ENCODE measurements at places on chromosomes 2 and 18. TPM values are rescaled to one million over a fixed set of nuclear protein-coding genes. Genes with fewer than 3 reads are reported as not detected.

Gene SAG
- polyA plus RNA-seq: 0.25 TPM

Gene CYP27A1
- 30.8 TPM for polyA plus RNA-seq

Gene LYG2
- 0.34 TPM for polyA plus RNA-seq

Gene GTF3C2
- 62.6 TPM for polyA plus RNA-seq

Gene CRYGB
- polyA plus RNA-seq: not detected

DNA sequence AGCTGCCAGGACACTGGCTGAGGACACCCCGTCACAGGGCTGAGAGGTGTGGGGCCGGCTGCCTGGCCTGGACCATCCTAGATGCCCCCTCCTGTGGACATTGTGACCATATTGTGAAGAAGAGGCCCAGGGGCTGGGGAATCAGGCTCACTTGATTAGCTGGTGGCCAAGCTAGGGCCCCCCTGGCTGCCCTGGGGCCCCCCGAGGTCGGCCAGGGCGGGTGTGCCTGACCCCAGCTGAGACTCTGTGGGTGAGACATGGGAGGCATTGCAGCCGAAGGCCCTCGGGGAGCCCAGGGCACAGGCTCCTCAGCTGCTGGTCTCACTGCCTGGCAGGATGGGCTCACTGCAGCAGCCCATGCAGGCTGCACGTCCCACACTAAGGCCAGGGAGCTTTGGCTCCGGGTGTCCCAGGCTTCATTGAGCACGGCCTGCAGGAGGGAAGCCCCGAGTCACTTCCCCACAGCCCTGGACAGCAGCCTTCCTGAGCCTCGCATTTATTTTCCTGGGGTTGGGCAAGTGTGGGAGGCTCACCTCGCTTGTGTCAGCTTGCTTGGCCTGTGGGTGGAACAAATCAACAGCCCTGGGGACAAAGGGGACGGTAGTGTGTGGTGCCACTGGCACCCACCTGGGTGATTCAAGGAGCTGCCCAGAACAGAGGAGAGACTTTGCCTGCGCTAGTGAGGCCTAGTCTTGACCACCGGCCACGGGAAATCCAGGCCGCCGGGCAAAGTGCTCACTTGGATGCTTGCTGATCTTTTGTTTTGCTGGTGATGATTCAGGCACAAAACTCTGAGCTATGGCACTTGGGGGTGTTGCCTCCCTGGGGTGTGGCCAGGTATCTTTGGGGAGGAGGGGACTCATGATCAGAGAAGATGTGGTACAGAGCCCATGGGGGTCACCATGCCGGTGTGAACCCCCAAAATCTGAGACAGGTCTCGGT lies 1.3 kb downstream of the GAL3ST2 start:
- no peak for DNase-seq

GRCh38 chr2:13056259-13056843 lies 339.6 kb downstream of the TRIB2 start:
- peak; percentile 5 for DNase-seq

GRCh38 chr2:43427032-43427424 lies 168.8 kb downstream of the THADA start:
- no peak for DNase-seq

- DNase-seq: peak; percentile 9
Measured at GRCh38 chr2:16553226-16553625, 112.4 kb downstream of the CYRIA start.

DNA sequence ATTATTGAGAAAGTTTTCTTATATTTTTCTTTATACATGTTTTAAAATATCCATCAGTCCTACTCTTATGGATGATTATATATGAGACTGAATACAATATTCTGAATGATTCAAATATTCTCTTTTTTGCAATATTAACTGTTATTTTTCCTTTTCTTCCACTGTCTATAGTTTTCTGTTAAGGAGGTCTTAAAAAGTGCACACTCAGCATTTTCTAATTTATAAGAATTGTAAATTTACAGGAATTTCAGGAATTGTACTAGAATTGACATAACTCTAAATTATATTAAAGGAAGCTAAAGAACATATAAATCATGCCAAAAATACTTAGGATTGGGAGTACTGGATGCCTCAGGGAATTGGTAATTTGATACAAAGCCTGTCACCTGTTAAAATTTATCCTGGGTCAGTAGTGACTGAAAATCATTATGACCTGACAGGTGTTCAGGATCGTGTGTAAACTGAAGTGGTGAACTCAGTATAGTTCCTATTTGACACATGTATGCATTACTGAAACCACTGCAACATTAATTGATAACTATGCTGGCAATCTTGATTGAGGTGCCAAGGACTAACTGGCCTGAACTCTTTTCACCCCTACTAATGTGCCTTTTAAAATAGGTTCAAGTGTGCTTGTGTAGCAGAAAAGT lies 30.4 kb downstream of the MSTN start:
- no peak for DNase-seq

DNA sequence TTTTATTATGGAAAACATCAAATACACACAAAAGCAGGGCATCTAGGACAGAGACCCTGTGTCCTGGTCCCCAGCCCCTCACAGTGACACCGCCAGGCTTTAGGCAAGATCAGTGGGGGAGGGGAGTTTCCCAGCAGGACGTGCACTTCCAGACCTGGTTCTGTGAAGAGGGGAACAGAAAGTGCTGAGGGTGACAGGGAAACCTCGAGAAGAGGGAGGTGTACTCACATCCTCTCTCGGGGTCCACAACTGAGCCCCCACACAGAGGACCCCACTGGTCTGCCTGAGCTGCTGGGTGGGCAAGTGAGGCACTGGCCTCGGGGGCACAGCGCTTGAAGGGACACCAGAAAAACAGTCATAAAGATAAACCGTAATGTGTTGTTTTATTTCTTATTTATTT lies 4.4 kb upstream of the GPR35 start:
- DNase-seq: no peak

DNA sequence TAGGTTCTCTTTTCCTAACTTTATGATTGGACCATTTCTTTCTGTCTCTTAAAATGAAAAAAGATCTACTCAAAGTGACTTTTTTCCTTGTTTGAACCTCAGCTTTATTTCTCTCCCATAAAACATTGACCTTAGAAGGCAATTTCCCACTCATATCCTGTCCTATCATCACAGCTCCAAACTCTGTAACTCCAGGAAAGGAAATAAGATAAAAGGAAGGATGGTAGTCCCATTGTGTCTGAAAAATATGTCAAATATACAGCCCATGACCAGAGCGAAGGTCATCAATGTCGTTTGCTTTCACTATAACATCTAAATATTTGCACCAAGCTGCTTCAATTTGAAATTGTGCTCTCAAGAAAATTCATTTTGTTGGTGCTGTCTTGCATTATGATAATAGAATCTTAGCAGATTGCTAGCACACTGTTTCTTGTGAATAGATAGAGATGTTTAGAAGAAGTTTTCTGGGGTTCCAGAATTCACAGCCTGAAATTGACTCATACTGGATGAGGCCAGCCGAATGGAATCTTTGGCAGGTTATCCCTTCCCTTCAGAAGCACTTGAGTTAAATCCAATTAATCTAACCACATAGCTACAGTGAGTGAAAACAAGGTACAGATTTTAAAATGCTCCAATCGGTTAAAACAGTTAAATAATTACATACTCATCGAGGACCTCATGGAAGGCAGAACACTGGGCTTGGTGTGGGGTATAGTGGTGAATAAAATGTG lies 95.1 kb downstream of the CRIM1 start:
- no peak for DNase-seq

DNA sequence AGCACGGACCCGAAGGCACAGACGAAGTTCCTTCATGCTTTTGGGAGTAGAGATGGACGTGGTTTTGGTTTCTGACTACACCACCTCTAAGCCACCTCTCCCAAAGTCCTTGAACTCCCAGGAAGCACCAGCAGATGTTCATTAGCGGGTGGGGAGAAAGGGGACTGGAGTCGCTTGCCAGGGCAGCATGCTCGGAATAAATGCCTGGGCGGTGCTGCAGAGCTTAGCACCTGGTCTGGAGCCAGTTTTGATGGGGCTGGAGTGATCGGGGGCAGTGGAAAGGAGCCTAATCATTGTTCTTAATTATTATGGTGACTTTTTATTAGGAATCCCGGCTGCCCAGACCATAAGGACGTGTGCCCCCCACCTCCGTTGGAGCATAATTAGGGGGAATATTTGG lies 220.8 kb downstream of the TFCP2L1 start:
- DNase-seq: no peak

DNA sequence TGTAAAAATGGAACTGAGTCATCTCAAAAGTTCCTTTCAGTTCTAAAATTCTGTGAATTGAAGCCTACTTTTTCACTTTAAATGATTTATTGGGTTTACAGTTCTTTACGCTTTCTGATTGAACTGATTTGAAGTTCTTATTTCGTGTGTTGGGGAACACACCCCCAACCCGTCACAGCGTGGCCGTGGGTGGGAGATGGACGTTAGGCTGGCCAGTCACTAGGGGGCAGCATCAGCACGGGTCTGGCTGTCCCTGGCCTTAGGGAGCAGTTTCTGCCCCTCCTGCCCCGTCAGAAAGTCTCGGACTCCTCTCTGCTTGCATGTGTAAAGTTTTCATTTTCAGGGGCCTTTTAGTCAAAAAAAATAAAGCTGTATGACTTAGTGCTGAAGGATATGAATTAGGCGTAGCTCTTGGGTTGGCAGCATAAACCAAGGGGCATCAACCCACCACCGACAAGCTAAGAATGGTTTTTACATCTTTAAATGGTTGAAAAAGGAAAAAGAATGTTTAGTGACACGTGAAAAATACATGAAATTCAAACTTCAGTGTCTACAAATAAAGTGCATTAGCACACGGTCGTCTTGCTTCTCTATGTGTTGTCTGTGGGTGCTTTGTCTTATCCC lies 63.4 kb downstream of the ZCCHC2 start:
- DNase-seq: peak; percentile 63

GRCh38 chr2:171965661-171966060 lies 34.1 kb upstream of the METAP1D start:
- no peak for DNase-seq

DNA sequence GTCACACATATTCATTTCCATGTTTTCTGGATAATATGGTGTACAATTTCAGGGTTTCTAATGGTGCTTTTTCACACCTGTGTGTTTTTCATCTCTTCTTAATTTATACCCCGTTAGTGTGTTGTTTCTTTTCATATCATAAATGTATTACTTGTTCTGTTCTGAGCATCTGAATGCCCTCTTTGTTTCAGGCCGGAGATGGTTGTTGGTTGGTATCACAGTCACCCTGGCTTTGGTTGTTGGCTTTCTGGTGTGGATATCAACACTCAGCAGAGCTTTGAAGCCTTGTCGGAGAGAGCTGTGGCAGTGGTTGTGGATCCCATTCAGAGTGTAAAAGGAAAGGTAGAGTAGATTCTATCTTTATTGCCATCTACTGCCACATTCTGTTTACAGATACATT lies 45.1 kb upstream of the TBR1 start:
- no peak for DNase-seq

- DNase-seq: no peak
Measured at GRCh38 chr18:57432751-57433400, 2.3 kb upstream of the ONECUT2 start.

DNA sequence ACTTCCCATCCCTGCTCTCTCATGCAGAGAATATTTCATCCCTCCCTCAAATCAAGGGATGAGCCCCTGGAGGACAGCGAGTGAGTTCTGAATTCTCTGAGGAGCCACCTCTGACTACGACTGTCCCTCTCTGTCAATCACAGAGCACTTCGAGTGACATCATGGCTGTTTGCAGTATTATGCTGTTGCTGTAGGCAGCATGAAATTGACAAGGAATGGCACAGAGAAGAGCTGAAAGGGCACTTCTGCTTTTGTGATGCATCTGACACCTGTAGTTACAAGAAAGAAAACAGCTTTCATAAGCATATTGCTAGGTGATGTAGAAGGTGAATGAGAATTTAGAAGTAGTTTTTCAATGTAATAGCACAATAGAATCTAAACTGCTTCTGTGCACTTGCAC lies 166.9 kb downstream of the ARHGAP15 start:
- DNase-seq: no peak

DNA sequence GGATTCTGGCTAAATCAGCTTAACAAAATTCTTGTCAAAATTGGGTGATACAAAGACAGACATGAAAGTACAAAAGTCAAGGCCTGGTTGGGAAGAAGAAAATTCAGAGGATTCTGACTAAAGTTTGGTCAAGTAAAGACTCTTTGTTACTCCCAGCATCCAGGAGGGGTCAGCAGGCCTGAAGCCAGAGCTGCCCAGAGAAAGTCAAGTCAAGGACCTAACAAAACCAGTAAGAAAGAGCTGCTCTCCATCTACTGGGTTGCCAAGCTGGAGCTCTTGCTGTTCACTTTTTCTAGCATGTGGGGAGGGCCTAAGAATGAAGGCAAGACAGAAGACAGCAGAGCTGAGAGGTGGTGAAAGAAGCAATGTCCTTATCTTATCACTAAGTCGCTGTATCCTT lies 143.3 kb downstream of the C1D start:
- no peak for DNase-seq

DNA sequence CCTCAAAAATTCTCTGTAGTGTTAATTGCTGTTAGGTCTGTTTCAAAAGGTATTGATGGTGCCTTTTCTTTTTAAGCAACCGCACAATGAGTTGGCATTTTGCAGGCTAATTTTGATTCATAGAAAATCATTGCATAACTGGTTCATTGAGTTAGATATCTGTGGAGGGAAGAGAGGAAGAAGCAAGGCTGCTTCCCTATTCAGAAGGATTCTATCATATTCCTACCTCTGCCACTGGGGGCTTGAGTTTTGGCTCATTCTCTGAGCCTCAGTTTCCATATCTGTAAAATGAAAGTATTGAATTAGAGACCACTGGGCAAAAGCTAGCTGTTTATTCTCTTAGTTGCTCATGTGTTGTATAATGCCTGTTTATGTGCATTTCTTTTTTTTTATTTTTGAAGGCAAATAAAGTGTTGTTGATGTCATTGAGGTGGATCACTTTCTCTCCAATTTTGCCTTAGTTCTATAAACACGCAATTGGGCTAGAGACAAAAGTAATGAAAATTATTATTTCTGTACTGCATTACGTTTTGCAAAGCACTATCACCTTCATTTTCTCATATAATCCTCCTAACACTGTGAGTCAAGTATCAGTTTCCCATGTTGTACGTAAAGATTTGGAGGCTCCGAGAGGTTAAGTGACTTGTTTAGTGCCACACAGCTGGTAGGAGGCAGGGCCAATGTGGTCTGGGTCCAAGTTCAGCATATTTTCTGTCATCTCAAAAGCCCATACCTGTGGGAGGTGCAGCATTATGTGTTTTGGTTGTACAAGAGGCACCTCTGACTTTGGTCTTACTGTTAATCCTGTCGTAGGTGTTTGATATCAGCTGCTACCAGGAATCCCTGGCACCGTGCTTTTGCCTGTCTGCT lies 5.9 kb downstream of the TRIB2 start:
- no peak for DNase-seq
